CD8-positive, alpha-beta memory T cell (primary cell): ENCODE measurements at places on chromosomes 7 and 10. TPM values are rescaled to one million over a fixed set of nuclear protein-coding genes. Genes with fewer than 3 reads are reported as not detected.

Gene PMS2
- total RNA-seq = 26.0 TPM

Gene CARD11
- total RNA-seq = 72.1 TPM

GRCh38 chr7:106788637-106789036 is 76.4 kb upstream of the PIK3CG start:
- peak; percentile 21 for DNase-seq

Gene FANK1
- total RNA-seq = 0.66 TPM

GRCh38 chr10:13180788-13181187 is 19.4 kb downstream of the MCM10 start:
- no peak for DNase-seq

- DNase-seq = no peak
These were observed 33.9 kb upstream of the CYCS start for GRCh38 chr7:25158966-25159365.

DNA sequence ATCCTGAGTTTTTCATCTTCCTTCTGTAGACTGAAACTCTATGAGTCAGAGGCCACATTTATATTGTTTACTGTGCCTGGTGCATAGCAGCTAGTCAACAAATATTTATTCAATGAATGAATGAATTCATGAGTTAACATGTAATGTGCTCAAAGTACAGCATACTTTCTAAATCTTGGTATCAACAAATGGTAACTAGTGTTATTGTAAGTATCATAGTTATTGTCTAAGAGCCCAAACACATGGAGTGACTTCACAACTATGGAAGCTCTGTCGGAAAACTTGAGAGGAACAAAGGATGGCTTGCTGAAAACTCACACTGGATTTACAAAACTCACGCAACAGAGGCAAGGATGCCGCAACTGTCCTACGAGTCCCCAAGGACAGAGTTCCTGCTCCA is 35.9 kb downstream of the DENND2A start:
- DNase-seq = no peak

Gene NPFFR1
- not detected for total RNA-seq

- no peak for DNase-seq
These were observed 2.7 kb upstream of the NRG3 start for GRCh38 chr10:81872206-81872862.

DNA sequence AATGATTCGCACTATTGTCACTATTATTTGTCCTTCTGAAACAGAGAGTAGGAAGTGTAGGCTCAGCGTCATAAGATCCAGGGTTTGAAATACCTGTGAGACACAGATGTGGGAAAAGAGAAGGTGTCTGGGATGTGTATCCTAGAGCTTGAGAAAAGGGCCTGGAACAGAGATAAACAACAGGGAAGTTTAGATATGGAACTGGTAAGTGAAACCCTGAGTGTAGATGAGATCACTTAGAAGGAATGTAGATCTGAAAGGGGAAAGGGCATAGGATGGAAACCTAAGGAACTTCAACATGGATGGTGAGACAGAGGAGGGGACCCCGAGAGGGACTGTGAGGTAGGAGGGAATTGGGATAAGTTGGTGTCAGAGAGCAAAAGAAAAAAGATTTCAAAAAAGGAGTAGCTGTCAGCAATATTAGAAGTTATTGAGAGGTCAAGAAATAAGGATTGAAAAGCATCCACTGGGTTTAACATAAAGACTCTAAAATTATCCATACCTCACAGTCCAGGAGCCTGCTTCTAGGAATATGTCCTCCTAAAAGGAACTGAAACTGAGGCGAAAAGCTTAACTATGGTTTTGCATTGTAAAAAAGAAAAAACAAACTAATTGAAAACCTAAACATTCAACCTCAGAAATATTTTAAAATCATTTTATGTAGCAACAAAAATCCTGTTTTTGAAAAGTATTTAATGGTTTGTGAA is 119.2 kb upstream of the NPVF start:
- no peak for DNase-seq

DNA sequence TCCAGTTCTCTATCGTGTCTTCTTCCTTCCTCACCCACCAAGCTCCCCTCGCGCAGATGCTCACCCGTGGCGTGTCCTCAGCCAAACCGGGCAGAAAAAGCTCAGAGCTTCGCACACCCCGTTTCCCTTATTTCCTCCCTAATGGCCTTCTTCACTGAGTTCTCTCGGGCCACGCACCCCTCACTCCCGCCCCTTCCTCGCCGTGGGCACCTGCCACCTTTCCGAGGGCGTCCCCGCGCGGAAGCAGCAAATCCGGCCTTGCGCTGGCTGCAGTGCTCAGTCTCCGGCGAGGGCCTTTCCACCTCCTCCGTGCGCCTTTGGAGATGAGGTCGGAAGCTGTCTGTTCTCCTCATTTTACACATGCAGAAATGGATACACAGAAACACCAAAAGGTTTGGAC is 12.4 kb upstream of the CALML3 start:
- no peak for DNase-seq

- no peak for DNase-seq
These were observed 11.5 kb upstream of the YAE1 start for GRCh38 chr7:39554583-39555165.

Gene C10orf143
- 6.7 TPM for total RNA-seq

GRCh38 chr10:71834343-71834674 is 16.7 kb downstream of the PSAP start:
- no peak for DNase-seq

Gene SH3PXD2A
- 7.7 TPM for total RNA-seq

GRCh38 chr10:17783751-17784150 is 25.4 kb upstream of the MRC1 start:
- DNase-seq = no peak

DNA sequence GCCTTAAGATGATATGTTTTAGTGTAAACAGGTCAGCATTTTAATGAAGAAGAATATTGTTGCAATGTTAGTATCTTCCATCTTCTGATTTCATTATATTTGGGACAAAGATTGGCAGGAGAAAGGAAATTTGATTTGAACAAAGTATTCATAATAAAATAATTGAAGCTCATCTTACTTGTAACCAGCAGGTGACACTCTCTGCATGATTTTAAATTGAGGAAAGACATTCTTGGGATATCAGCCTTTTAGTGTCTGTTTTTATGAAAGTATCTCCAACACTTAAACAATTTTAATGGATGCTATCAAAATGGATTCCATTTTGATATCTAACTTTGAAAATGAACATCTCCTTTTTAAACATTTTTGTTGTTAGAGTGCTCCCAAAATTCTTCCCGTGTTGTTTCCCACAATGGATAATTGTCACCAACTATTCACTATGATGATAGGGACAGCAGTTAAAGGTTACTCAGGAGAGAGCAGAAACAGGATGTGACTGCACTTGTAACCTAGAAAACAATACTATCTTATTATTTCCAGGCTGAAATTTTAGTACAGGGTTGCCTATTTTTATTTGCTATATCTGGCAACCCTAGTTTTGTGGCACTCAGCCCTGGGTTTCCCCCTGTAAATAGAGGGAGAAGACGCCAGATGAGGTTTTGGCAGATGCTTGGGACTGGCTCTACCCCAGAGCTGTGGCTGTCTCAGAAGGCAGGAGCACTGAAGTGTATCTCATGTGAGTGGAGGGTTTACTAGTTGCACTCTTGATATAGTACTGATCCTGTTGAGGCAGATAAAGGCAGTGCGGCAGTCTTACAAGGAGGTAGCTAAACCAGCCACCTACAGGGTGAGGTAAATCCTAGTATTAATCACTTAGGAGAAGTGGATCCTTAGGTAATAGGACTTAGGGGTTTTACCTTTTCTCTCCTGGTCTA is 31.0 kb upstream of the ABCB4 start:
- no peak for DNase-seq

- DNase-seq = no peak
These were observed 21.5 kb upstream of the PDLIM1 start for GRCh38 chr10:95312257-95312656.

GRCh38 chr7:137142376-137142775 is 201.2 kb downstream of the PTN start:
- DNase-seq = no peak

Gene GRID1
- total RNA-seq = not detected

DNA sequence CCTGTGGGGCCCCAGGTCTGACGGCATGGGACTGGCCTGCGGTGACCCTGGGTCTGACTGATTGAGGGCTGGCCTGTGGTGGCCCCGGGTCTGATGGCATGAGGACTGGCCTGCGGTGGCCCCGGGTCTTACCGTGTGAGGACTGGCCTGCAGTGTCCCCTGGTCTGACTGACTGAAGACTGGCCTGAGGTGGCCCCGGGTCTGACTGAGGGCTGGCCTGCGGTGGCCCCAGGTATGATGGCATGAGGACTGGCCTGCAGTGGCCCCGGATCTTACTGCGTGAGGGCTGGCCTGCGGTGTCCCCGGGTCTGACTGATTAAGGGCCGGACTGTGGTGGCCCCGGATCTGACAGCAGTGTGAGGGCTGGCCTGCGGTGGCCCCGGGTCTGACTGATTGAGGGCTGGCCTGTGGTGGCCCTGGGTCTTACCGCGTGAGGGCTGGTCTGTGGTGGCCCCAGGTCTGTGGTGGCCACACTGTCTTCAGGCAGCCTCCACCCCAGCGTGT is 10.9 kb downstream of the JAKMIP3 start:
- no peak for DNase-seq

- DNase-seq = no peak
These were observed 149.0 kb upstream of the TCF7L2 start for GRCh38 chr10:112801004-112801403.

Gene UBE2D4
- total RNA-seq = 16.2 TPM

GRCh38 chr7:107020400-107020799 is 24.1 kb upstream of the PRKAR2B start:
- DNase-seq = no peak

Gene ELN
- total RNA-seq = not detected

- no peak for DNase-seq
These were observed 28.0 kb downstream of the DNAJC1 start for GRCh38 chr10:21975378-21975990.
